ENCODE measurements at places on chromosomes 2 and 18. TPM values are rescaled to one million over a fixed set of nuclear protein-coding genes. Genes with fewer than 3 reads are reported as not detected.

Gene ZC3H6
- total RNA-seq: 1.2 TPM

Gene GAREM2
- 0.44 TPM for total RNA-seq

Gene HRH4
- not detected for total RNA-seq

Gene MPP4
- total RNA-seq: 2.0 TPM

Gene KCNE4
- under 0.01 TPM for total RNA-seq

Gene SMCHD1
- 46.4 TPM for total RNA-seq

Gene SUMO1
- 93.1 TPM for total RNA-seq

Gene ARHGAP25
- total RNA-seq: 8.9 TPM

Gene SPDYA
- total RNA-seq: 0.20 TPM

Gene PROM2
- total RNA-seq: 0.22 TPM

Gene AMER3
- total RNA-seq: not detected

Gene ALMS1
- total RNA-seq: 5.2 TPM

Gene GORASP2
- 20.0 TPM for total RNA-seq

Gene IL37
- total RNA-seq: not detected

Gene DPP4
- 79.6 TPM for total RNA-seq

Gene GPAT2
- total RNA-seq: 4.6 TPM

Gene RBKS
- 1.1 TPM for total RNA-seq

Gene EGR4
- under 0.01 TPM for total RNA-seq

Gene GAREM1
- total RNA-seq: 0.20 TPM

Gene RASGRP3
- 138 TPM for total RNA-seq

Gene BOLL
- total RNA-seq: not detected

Gene SMARCAL1
- total RNA-seq: 9.6 TPM

All from lung microvascular endothelial cell (primary cell).